ENCODE measurements at places on chromosomes 12 and 14. TPM values are rescaled to one million over a fixed set of nuclear protein-coding genes. Genes with fewer than 3 reads are reported as not detected.

DNA sequence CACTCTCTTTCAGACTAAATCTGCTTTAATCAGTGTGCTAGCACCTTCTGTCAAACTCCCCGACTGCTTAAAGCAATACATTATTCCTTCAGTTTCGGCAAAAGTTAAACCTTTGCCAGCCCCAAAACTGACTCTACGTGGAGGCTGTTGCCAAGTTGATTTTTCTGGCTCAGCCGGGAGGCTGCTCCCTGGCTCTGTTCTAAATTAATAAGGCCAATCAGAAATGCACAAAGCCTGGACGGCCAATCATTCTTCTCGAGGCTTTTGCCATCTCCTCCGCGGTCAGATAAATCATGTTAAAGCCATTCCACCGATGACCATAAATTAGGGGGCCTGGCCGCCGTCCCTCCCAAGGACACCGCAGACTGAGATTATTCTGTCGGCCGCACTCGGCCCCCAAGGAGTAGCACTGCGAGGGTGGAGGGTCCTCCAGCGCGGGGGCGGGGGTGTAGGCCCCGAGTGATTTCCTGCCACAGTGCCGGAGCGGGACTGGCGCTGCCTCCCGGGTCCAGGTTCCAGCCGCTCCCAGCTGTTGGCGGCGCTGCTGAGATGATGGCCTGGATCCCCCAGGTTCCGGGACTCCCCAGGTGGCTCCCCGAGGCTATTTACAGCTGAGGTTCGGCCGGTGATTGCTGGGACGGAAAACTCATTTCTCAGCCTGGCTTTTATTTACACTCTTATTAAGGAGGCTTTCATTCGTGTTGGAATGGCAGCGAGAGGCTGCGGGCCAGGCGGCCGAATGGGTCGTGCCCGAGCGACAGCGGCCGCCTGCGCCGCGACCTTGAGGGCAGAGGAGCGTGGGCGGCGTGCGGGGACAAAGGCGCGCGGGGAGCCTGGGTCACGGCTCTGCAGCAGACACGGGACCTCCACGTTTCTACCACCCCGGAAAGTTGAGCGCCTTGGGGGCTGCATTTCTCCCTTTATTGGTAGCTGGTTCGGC lies 165.1 kb downstream of the MON2 start:
- no peak for DNase-seq

The EMP1 gene
- 7.8 TPM for total RNA-seq

The SYT10 gene
- not detected for total RNA-seq

GRCh38 chr14:77616133-77616453 lies 344 bp downstream of the SPTLC2 start:
- DNase-seq = no peak

DNA sequence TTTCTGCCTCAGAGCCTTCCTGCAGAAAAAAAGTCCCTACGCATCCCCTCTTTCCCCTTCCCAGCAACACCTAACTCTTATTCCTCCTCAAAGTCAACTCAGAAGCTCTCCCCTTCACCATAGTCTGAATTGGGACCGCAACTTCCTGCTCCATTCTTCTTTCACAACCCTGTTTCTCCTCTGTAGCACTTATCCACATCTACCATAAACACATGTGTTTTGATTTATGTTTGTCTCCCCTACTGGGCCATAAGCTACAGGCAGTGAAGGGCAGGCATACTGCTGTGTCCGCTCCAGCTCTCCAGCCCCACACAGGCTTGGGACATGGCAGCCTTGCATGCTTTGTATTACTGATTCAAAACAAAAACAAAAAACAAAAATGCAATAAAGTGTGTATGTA lies 5.9 kb downstream of the SDR9C7 start:
- no peak for DNase-seq

GRCh38 chr14:61438860-61439765 lies 117.7 kb downstream of the PRKCH start:
- no peak for DNase-seq

GRCh38 chr14:24699052-24699451 lies 65.1 kb upstream of the GZMB start:
- no peak for DNase-seq

GRCh38 chr14:102341566-102341965 lies 21.1 kb downstream of the CINP start:
- no peak for DNase-seq

- no peak for DNase-seq
These were observed 12.1 kb upstream of the OR6J1 start for GRCh38 chr14:22656226-22656625.

DNA sequence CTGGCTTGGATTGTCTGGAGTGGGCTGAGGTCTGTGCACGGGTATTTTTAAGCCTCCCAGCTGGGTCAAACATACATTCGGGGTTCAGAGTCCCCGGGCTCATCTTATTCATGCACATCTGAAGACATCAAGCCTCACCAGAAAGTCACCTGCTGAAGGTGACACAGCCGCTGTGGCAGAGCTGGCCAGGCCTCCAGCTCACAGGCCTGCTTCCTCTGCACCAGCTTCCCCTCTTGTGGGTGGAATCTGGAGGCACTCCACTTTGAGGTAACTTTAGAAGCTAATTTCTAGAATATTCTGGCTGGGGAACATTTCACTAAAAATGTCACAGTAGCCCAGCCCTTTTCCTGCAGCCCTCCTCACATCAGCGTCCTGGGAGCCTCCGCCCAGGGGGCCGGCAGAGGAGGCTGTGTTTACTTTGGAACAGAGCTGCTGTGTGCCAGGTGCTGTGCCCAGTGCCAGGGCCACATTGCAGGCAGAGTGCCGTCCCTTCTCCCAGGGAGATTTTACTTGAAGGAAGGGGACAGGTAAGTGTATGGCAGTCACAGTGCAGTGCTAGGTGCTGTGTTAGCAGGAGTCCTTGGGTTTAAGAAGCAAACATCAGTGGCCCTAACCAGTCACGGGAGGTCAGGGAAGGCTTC lies 62.2 kb downstream of the TSPAN11 start:
- DNase-seq = no peak

DNA sequence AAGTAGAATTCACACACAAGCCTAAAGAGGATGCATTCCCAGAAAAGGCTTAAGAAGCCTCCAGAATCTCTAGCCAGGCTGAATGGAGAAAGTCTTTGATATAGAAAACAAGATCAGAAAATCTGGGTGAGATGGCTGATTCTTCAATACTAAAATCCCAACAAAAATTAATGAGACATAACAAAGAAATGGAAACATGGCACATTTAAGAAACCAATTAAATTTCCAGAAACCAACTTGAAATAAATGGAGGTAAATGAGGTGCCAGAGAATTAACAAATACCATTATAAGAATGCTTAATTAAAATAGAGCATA lies 51.9 kb downstream of the CPSF6 start:
- DNase-seq = no peak

GRCh38 chr14:42992930-42993329 lies 1386.3 kb downstream of the LRFN5 start:
- DNase-seq = no peak

The KRT83 gene
- not detected for total RNA-seq

DNA sequence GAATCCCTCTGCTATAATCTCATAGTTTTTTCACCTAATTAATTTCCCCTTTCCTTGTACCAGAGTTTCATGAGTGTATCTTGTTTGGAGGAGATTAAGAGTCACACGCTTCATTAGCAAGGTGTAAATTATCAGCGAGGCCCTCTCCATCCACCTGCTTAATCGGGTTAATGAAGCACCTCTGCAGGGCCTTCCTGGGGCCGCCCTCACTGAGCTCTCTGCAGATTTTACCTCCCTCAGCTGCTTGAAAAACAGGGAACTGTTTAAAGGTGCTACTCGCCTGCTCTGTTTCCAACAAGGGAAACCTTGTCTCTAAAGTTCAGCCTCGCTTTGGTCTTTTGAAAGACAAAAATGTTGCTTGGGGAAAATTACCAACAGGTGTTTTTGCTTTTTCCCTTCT lies 35.8 kb downstream of the OTX2 start:
- DNase-seq = no peak

DNA sequence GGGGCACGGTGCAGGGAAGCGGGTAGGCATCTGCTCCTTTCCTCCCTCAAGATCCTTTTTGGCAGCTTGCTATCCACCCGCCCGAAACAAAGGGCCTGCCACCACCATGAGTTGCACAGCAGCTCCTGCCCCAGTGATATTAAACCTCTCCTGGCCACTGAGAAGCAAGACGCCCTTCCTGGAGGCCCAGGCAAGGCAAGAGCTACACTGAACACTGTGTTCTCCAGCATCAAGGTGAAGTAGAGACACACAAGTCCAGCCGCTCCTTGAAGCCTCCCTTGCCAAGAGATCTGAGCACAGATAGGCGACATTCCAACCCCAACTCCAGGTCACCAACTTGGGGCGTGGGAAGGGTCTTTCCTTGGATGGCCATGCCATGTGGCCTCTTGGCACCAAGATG lies 70.9 kb downstream of the ACTN1 start:
- DNase-seq = no peak

The DTX1 gene
- not detected for total RNA-seq

- no peak for DNase-seq
These were observed 210.9 kb upstream of the FKBP4 start for GRCh38 chr12:2583642-2584401.

The C12orf50 gene
- not detected for total RNA-seq

DNA sequence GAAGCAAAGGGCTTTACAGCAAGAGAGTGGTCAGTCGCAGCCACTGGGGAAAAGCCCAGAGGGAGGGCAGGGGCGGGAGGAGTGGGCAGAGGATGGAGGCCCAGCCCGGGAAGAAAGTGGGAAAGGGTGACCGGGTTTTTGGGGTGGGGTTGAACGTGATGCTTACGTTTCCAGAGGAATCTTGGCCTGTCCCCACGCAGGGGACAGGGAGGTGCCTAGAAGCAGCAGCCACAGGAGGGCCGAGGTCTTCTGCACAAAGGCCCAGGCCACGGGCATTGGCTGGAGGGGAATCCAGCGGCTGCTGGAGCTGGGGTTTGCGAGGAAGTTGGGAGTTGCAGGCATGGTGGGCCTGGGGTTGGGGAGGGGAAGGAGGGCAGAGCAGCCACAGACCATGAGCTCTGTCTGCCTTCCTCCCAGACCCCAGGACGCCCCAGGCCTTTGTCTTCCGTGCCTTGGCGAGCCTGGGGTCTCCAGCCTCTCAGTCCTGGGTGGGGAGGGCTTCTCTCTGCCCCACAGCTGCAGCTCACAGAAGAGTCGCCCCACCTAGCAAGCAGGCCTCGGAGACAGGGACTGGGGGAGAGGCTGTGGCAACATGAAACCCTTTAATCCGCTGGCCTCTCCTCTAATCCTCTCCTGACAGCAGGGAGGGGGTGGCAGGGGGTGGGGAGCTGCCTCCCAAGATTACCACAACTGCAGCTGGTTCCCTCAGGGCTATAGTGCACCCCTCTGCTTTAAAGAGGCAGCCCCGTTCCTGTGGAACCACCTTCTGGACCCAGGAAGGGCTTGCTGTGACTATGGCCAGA lies at the start of gene CACNA2D4:
Gene CACNA2D4, minus strand, starts transcription at position 572 of the 803 bp plus-strand sequence. Its CDS starts 179 bp downstream, at position 393.
- DNase-seq = no peak

The P3H3 gene
- total RNA-seq = 93.3 TPM

The COX8C gene
- total RNA-seq = not detected

- no peak for DNase-seq
These were observed 298.4 kb downstream of the NUAK1 start for GRCh38 chr12:105840384-105840783.

DNA sequence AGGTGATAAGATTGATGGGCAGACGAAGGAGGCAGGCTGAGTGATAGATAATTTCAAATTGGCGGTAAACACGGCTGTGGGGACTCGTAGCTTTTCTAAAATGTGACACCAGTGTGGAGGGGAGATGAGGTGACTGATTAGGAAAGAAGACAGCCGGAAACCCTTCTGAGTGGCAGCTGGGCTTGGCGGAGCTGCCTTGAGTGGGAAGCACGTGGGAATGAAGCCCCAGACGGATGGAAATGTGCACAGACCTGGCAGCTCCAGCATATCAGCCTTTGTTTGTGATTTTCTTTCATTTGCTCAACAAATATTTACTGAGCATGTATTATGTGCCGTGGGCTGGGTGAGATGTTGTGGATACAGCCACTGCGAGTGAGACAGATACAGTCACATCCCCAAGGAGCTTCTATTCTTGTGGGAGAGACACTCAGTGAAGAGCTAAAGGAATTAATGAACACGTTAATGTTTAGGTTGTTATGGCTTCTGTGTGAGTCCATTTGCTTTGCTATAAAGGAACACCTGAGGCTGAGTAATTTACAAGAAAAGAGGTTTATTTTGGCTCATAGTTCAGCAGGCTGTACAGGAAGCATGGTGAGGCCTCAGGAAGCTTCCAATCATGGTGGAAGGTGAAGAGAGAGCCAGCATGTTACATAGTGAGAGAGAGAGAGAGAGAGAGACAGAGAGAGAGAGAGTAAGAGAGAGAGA lies 65.5 kb upstream of the LHX5 start:
- no peak for DNase-seq
